IPS DF 6.9 (cell line): ENCODE measurements at places on chromosomes 3 and 15.

GRCh38 chr3:46948830-46949671 is 27.5 kb downstream of the CCDC12 start:
- DNase-seq: no peak

- no peak for DNase-seq
Observed at GRCh38 chr3:40741729-40742128, 217.0 kb downstream of the ZNF621 start.

DNA sequence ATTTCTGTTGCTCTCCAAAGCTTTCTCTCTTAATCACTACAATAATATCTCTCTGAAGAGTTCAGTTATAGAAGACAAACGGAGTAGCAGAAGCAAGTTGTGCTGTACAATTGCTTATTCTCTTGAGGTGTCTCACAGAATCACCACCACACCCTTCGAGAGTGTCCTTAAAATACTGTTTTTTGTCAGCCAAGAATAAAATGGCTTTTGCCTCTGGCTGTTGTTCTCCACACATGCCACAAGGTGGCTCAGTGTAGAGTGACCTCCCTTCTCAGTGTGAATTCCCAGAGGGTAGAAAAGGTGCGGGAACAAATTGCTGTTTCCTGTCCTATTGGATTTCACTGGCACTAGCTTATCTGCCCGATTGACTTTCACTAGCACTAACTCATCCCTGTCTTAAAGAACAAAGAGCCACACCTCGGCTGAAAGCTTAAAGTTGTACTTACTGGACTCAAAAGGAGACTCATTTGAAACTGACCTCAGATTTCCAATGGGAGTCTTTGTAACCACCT is 134.2 kb upstream of the SATB1 start:
- DNase-seq: peak; percentile 57

DNA sequence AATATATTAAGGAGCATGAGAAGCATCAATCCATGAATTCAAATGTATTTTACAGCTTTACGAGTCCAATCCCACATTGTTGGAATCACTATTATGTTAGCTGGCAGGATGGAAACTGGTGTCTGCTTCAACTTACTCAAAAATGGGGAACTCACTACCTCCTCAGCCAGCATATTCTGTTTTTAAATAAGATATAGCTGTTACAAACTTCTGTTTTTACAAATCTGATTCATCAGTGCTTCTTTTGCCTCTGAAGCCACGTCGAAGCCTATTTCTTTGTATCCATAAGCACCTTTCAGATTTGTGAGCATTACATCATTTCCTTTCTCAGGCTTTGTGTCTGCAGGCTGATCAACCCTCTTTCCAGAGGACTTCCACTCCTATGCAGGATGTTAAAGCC is 105.9 kb downstream of the TPRG1 start:
- no peak for DNase-seq

- DNase-seq: no peak
Observed at GRCh38 chr3:122088531-122088930, 33.4 kb downstream of the CD86 start.

- DNase-seq: peak; percentile 55
Observed at GRCh38 chr15:48177766-48178647, at the start of gene MYEF2. TSS of gene MYEF2 (minus strand) at chr15:48178295. CDS start at chr15:48178237, 58 bp downstream.

DNA sequence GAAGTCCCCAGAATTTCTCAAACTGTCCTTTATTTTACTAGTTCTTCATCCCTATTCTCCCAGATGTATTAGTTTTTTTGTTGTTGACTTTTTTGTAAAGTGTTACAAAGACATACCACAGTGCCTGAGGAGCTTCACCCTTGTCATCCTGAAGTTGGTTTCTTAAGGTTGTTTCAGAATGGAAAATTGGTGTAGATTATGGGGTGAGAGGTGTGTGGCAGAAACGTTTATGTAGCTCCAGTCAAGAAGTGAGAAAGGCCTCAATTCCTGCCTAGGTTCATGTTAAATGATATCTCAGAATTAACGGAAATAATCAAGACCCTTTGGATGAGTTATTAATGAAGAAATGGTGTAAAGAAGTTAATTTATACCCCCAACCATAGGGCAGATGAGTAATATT is 6.8 kb downstream of the EDEM1 start:
- DNase-seq: no peak

GRCh38 chr3:71723452-71724170 is 1.6 kb downstream of the EIF4E3 start:
- DNase-seq: no peak

DNA sequence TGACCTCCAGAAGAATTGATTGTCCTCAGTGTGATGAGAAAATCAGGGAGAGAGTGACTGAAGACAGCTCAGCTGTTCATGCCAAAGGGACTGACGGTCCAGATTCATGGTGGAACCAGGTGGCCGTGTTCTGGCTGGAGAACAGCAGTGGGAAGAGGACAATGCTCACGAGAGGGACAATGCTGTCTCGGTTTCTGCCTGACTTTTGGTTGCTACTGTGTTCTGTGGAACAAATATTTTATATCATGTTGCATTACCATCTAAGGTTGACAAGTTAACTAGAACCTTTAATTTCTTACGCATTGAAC is 58.0 kb upstream of the ULK4 start:
- DNase-seq: no peak
